ENCODE measurements at places on chromosomes 3 and 15. TPM values are rescaled to one million over a fixed set of nuclear protein-coding genes. Genes with fewer than 3 reads are reported as not detected.

Gene GOLGA8G
- total RNA-seq = not detected

Gene ELL3
- total RNA-seq = 1.2 TPM

Gene DUOXA1
- total RNA-seq = 6.8 TPM

Gene C3orf85
- total RNA-seq = not detected

Gene NPRL2
- total RNA-seq = 17.7 TPM

Gene PRSS50
- under 0.01 TPM for total RNA-seq

Gene GOLGA8J
- total RNA-seq = not detected

Gene HIGD2B
- total RNA-seq = not detected

Gene GRM7
- total RNA-seq = not detected

Gene CDAN1
- 9.3 TPM for total RNA-seq

Gene ANKRD34C
- not detected for total RNA-seq

Gene ATP8B4
- total RNA-seq = 2.2 TPM

Gene OCA2
- total RNA-seq = not detected

Gene COL8A1
- total RNA-seq = 11.9 TPM

Gene ROPN1B
- not detected for total RNA-seq

Gene CACNA2D2
- total RNA-seq = not detected

Gene TNIK
- 9.7 TPM for total RNA-seq

Gene SERF2
- total RNA-seq = 191 TPM

Gene TEX55
- not detected for total RNA-seq

Gene PLS1
- 4.0 TPM for total RNA-seq

Gene TMEM212
- not detected for total RNA-seq

Gene ADGRG7
- total RNA-seq = not detected

Gene LACTB
- total RNA-seq = 23.0 TPM

Gene CADPS
- total RNA-seq = not detected

Gene ABI3BP
- total RNA-seq = 2.0 TPM

Gene CASR
- total RNA-seq = not detected

Gene HRG
- total RNA-seq = not detected

Gene ISLR
- 0.50 TPM for total RNA-seq

Gene LDHAL6B
- total RNA-seq = not detected

Gene TMCO5A
- total RNA-seq = not detected

Gene DUOXA2
- total RNA-seq = not detected

Gene ASB14
- not detected for total RNA-seq

Gene SPRED1
- total RNA-seq = 29.2 TPM

Gene NT5DC2
- 36.7 TPM for total RNA-seq

Gene MYRIP
- 0.17 TPM for total RNA-seq

Gene FRMD4B
- 64.1 TPM for total RNA-seq

Gene DAZL
- not detected for total RNA-seq

Gene SEMA6D
- total RNA-seq = 0.35 TPM

Gene C3orf70
- 0.05 TPM for total RNA-seq

Gene ST3GAL6
- total RNA-seq = 7.0 TPM

Gene CLDN11
- total RNA-seq = 21.3 TPM

Gene GASK1A
- total RNA-seq = 2.5 TPM

Gene HHATL
- not detected for total RNA-seq

Gene AMIGO3
- total RNA-seq = 0.50 TPM

Gene P2RY1
- under 0.01 TPM for total RNA-seq

Gene CCDC71
- total RNA-seq = 25.7 TPM

Gene OSTN
- not detected for total RNA-seq

Gene KLHL40
- not detected for total RNA-seq

Gene MAGI1
- total RNA-seq = 15.2 TPM

Gene SRGAP3
- 27.2 TPM for total RNA-seq

Gene CCDC54
- not detected for total RNA-seq

Gene OIP5
- total RNA-seq = 1.3 TPM

All from mammary epithelial cell (primary cell).